ENCODE measurements at places on chromosomes 7 and 10.
A peak's percentile ranks its signal among the peaks of the same experiment; 100 is the strongest.

GRCh38 chr7:37208528-37208927 lies 240.1 kb downstream of the ELMO1 start:
- DNase-seq = peak; percentile 40
- no peaks in the 10 kb centered on the region for H3K27me3 ChIP-seq
- peak overlapping the region; percentile 70 for H3K27ac ChIP-seq
- no peak overlapping the region for H3K4me3 ChIP-seq
- peaks cover 20% of the 10 kb centered on the region for H3K4me1 ChIP-seq

- H3K36me3 ChIP-seq = no peaks in the 10 kb centered on the region
- peaks cover 17% of the 10 kb centered on the region for H3K4me1 ChIP-seq
- H3K27ac ChIP-seq = no peak overlapping the region
- H3K27me3 ChIP-seq = peaks cover 47% of the 10 kb centered on the region
- no peak overlapping the region for H3K4me3 ChIP-seq
- no peak for DNase-seq
These were observed 1.1 kb upstream of the CDH23 start for GRCh38 chr10:71395621-71396020.

GRCh38 chr10:84196083-84196482 lies 1.7 kb downstream of the CDHR1 start:
- peaks cover 9% of the 10 kb centered on the region for H3K4me1 ChIP-seq
- no peak overlapping the region for H3K4me3 ChIP-seq
- no peaks in the 10 kb centered on the region for H3K36me3 ChIP-seq
- H3K27ac ChIP-seq = no peak overlapping the region

DNA sequence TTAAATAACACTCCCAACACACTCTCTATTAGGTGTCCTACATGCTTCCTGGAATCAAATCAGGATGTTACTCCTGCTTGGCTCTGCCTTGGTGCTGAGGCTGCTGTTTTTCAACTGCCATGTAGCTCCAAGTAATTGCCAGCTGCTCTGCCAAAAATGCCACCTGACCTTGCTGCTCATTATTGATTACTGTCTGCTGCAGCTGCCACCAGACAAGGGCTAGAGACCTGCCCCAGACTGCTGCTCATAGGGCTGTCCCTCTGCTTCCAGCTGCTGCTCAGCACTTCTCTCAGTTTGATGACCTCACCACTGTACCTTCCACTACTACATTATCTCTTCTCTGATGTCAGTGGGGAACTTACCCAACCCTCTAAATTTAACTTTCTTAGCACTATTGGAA lies 102.5 kb downstream of the PCLO start:
- peak; percentile 15 for DNase-seq
- no peak overlapping the region for H3K27ac ChIP-seq
- H3K4me1 ChIP-seq = no peaks in the 10 kb centered on the region
- no peaks in the 10 kb centered on the region for H3K36me3 ChIP-seq
- no peak overlapping the region for H3K4me3 ChIP-seq
- no peaks in the 10 kb centered on the region for H3K27me3 ChIP-seq

DNA sequence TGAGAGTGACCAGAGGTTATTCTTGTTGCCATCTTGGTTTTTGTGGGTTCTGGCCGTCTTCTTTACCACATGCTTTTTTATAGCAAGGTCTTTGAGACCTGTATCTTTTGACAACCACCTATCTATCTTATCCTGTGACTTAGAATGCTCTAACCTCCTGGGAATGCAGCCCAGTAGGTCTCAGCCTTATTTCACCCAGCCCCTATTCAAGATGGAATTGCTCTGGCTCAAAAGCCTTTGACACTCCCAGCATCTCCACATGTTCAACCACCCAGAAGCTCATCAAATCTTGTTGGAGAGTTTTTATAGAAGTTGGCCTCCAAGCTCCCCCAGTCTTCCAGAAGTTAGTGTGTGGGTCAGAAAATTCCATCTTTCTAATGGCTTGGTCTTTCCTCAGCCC lies 464.3 kb upstream of the NRP1 start:
- H3K27me3 ChIP-seq = no peaks in the 10 kb centered on the region
- no peak overlapping the region for H3K4me3 ChIP-seq
- DNase-seq = no peak

DNA sequence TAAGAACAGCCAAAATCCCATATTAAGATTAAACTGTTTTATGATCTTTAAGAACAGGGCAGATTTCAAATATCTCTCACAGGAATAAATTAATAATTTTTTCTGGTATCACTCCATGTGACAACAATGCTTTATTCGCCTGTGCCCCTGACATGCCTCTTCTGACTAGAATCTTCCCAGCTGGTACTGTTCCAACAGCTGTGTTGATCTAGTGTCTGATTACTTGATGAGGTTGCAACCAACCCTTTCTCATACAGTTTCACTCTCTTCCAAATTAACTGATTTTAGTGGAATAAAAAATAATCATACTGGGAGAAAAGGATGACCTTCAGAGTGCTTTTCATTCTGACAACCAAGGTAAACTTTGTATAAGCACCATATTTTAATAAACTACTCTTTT lies 151.9 kb downstream of the CHRM2 start:
- no peaks in the 10 kb centered on the region for H3K4me1 ChIP-seq
- no peak overlapping the region for H3K27ac ChIP-seq
- H3K4me3 ChIP-seq = no peak overlapping the region
- DNase-seq = no peak
- no peaks in the 10 kb centered on the region for H3K36me3 ChIP-seq
- H3K27me3 ChIP-seq = no peaks in the 10 kb centered on the region

DNA sequence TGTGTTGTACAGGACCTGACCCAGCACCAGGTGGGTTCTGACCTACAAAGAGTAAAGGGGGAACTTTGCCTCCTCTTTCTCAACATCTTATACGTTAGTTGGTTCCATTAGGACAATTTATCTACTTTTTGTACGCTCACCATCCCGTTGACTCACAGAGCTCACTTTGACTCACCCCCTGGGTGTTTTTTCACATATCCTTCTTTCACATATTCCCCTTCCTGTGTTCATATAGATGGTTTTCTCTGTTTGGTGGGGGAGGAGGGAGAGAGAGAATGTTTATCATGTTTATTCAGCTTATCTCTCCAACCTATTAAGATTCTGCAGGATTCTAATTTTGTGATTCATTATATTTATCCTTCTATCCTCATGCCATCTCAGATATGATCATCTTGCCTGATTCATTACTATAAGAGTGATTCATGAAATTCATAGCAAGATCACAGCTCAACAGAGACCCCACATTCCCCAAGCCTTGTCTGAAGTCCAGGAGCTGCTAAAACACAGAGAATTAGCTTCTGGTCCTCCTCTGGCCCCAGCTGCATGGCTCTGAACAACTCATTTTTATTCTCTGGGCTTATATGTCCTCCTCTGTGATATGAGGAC lies 37.2 kb downstream of the PRSS2 start:
- H3K4me3 ChIP-seq = no peak overlapping the region
- H3K4me1 ChIP-seq = no peaks in the 10 kb centered on the region

DNA sequence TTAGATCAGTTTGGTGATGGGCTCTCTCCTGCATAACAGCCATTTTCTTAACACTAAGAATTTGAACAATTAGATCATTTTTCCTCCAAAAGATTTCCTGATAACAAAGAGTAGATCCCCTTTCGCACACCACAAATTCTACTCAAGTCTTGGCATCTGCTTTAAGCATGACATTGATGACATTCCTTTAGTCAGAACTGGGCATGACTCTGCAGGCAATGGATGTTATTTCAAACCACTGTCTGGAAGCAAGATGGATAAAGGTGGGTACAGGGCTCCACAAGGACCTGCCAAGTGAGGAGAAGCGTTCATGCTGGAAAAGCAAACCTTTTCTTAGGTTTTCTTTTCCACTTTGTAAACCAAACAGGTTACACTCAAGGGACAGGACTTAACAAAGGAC lies 123.5 kb downstream of the GLCCI1 start:
- H3K36me3 ChIP-seq = peaks cover 10% of the 10 kb centered on the region
- no peak for DNase-seq
- no peak overlapping the region for H3K4me3 ChIP-seq
- H3K4me1 ChIP-seq = peaks cover 9% of the 10 kb centered on the region
- no peaks in the 10 kb centered on the region for H3K27me3 ChIP-seq
- H3K27ac ChIP-seq = no peak overlapping the region

DNA sequence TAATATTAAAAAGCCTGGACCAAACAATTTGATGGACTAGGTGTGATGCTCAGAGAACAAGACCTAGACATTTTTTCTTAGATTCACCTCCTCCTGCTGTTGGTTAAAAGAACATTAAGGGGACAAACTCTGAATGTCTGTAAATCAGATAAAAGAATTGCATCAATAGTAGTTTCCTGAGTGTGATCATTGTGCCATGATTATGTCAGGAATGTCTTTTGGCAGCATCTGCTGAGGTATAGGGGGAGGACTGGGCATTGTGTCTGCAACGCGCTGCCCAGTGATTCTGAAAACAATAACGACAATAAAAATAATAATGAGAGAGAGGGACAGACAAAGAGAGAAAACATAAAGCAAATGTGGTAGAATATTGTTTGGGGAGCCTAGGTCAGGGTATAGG lies 6.9 kb downstream of the C7orf57 start:
- DNase-seq = no peak
- H3K4me3 ChIP-seq = no peak overlapping the region
- no peak overlapping the region for H3K27ac ChIP-seq
- H3K27me3 ChIP-seq = no peaks in the 10 kb centered on the region

- H3K36me3 ChIP-seq = no peaks in the 10 kb centered on the region
- peak overlapping the region; percentile 53 for H3K27ac ChIP-seq
- no peak for DNase-seq
- H3K27me3 ChIP-seq = no peaks in the 10 kb centered on the region
- peaks cover 61% of the 10 kb centered on the region for H3K4me1 ChIP-seq
These were observed 119.6 kb downstream of the PRKAG2 start for GRCh38 chr7:151757274-151757673.

DNA sequence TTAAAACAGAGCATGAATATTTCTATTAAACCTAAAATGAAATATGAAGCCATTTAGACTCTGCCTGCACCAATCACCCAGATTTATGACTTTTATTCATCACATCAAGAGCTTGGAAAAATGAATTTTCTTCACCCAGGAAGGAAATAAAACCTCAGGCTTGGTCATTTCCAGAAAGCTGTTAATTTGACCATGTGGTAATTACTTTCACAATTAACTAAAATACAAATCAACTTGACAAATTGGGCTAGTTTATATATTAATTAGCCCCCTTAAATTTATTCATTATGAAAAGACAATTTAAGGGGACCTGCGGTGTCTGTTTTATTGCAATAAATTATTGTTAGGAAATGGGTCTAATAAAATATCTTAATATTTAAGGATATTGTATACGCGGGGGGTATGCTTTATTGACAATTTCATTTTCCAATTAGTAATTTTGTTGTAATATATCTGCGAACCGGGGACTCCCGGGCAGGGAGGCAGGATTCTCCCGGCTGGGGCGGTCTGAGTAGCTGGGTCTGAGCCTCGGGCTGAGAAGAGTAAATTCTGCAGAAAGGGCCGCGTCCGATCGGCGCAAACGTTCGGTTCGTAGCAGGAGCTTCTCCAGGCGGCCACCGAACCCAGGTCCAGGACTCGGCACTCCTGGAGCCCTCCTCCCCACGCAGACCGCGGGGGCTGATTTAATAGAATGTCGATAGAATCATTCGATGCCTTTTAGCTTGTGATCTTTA lies 9.4 kb upstream of the MNX1 start:
- no peak for DNase-seq
- no peak overlapping the region for H3K4me3 ChIP-seq
- peaks cover 86% of the 10 kb centered on the region for H3K27me3 ChIP-seq
- H3K27ac ChIP-seq = no peak overlapping the region
- H3K36me3 ChIP-seq = no peaks in the 10 kb centered on the region

DNA sequence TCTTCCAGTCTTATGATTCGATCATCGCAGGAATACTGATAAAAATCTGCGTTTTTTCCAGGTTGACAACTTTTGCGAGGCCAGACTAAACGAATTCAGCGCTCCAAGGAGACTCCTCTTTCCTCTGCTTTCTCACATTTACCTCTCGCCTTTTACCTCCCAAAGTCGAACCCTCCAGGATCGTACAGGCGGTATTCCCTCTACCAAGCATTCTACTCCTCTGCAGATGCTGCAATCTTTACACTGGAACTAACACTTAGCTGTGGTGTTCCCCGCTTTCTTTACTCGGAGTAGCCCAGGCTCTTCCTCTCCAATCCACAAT lies 449 bp downstream of the NUDT5 start:
- peak overlapping the region; percentile 78 for H3K27ac ChIP-seq
- DNase-seq = no peak
- H3K36me3 ChIP-seq = peaks cover 16% of the 10 kb centered on the region
- peak overlapping the region; percentile 83 for H3K4me3 ChIP-seq

- H3K27me3 ChIP-seq = no peaks in the 10 kb centered on the region
- no peaks in the 10 kb centered on the region for H3K36me3 ChIP-seq
- H3K4me1 ChIP-seq = peaks cover 10% of the 10 kb centered on the region
These were observed 37.0 kb upstream of the IL15RA start for GRCh38 chr10:6014241-6014761.

- no peak for DNase-seq
- no peak overlapping the region for H3K27ac ChIP-seq
- peaks cover 51% of the 10 kb centered on the region for H3K4me1 ChIP-seq
- no peaks in the 10 kb centered on the region for H3K27me3 ChIP-seq
These were observed 14.2 kb upstream of the PDLIM1 start for GRCh38 chr10:95304976-95305375.

DNA sequence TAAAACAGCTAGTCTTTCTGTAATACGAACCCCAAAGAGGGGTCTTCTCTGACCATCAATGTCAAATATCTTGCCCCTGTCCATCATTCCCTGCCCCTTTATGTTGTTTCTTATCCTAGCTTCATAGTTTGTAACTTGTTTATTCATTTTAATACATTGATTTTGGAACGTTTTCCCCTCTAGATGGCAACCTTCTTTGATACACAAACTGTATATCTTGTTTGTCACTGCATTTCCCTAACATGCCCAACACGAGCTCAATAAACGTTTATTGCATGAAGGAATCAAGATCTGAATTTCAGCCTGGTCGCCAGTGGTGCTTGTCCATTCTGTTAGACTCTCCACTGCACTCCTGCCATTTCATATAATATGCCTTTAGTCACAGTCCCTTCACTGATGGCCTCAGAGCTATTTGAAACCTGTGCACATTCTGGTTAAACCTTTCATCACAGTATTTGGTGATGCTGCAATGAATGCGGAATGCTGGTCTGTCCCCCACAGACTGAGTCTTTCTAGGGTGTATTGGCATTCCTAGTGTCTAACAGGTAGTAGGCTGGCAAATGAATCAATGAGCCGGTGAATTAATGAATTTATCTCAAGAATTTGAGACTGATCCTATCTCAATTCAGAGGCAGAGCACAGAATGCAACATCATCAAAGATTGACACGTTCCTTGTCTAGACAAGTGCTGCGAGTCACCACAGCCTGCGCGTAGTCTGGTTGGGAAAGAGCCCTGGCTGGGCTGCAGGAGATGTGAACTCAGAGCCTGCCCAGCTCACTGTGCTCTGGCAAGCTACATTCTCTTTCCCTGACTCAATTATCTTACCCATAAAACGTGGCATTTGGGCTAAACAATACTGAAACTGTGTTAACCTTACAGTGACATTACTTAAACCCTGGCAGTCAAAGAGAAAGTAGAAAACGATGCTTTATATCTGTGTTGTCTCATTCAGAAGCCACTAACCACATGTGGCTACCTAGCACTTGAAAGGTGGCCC lies 55.2 kb upstream of the FRMD4A start:
- H3K27ac ChIP-seq = no peak overlapping the region
- H3K27me3 ChIP-seq = peaks cover 9% of the 10 kb centered on the region
- no peak for DNase-seq

GRCh38 chr7:81623251-81623855 lies 146.5 kb downstream of the HGF start:
- H3K27me3 ChIP-seq = no peaks in the 10 kb centered on the region
- no peaks in the 10 kb centered on the region for H3K36me3 ChIP-seq
- no peak overlapping the region for H3K4me3 ChIP-seq
- H3K27ac ChIP-seq = no peak overlapping the region
- no peak for DNase-seq
